Stimulated activated CD4-positive, alpha-beta T cell treated with anti-CD3 and anti-CD28 coated beads, Interleukin-1b, Interleukin-23, amount 100 ng/mL, for 1 hour (primary cell): ENCODE measurements at places on chromosomes 12 and 14.

GRCh38 chr12:12908252-12908651, 16.9 kb downstream of the GPRC5A start:
- DNase-seq, result no peak

DNA sequence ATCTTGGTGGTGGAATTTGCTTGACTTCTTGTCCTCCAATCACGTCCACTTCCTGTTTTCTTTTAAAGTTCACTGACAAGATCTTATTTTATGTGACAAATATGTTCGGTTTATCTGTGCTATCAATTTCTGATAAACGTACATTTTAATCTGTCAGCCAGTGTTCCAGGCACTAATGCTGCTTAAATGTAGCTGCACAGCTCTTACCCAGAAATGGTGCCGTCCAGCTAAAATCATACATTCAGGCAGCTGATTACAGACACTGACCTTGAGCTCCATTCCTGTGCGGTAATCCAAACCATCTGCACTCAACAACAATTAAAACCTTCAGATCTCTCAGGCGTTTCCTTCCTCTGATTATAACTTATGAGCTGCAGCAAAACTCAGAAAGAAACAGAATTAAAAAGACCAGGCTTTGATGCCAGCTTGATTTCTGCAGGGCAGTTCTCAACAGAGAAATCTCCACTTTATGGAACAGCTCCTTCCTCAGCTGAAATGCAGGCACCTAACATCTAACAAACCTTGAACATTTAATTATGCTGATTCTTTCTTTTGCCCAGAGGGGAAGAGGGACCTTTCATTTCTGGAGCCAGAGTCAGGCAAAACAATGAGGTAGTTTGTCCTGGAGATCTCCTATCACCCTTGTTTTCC, 26.4 kb upstream of the RASSF3 start:
- no peak for DNase-seq

- no peak for DNase-seq
Measured at GRCh38 chr12:132282031-132282949, 47.1 kb downstream of the GALNT9 start.

- no peak for DNase-seq
Measured at GRCh38 chr12:113664224-113664681, 192.6 kb upstream of the LHX5 start.

DNA sequence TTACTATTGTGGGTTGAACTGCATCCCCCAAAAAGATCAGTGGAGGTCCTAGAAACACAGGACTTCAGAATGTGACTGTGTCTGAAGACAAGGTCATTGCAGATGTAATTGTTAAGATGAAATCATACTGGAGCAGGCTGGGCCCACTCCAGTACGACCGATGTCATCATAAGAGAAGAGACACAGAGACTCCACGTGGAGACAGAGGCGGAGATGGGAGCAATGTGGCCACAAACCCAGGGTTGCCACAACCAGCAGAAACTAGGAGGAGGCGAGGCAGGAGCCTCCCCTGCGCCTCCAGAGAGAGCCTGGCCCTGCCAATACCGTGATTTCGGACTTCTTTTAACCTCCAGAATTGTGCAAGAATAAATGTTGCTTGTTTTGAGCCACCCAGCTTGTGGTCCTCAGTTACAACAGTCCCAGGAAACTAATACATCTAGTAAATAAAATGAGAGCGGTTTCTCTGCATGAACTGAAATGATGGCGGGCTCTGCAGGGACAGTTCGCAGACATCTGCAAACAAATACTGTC, 25.7 kb upstream of the FZD10 start:
- no peak for DNase-seq

DNA sequence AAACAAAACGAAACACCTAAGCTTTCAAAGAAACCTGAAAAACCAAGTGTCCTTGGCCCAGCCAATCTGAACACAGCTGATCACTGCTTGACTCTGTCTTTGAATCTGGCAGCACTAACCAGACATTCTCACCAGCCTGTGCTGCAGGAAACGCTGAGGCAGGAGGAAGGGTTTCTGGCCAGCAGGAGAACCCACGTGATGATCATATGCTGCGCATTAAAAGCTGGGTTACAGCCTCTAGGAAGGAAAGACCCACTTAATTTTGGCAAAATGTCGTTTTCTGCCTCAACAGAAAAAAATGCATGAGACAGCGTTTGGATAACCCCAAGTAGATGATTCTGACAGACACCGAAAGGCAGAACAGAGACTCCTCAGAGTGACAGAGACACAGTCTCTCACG, 9.8 kb downstream of the APPL2 start:
- no peak for DNase-seq

GRCh38 chr14:89616425-89616824, 199.4 kb upstream of the FOXN3 start:
- DNase-seq, result no peak

GRCh38 chr12:75289753-75290152, 40.4 kb downstream of the CAPS2 start:
- no peak for DNase-seq

GRCh38 chr12:69570545-69571399, 14.5 kb upstream of the CCT2 start:
- peak; percentile 23 for DNase-seq

- no peak for DNase-seq
Measured at GRCh38 chr12:87813476-87814234, 215.5 kb downstream of the C12orf50 start.
